ENCODE measurements at places on chromosomes 7 and 10. TPM values are rescaled to one million over a fixed set of nuclear protein-coding genes. Genes with fewer than 3 reads are reported as not detected.

LIPN gene
- not detected for total RNA-seq

GRCh38 chr7:158710651-158711102, 6.1 kb upstream of the NCAPG2 start:
- no peaks in the 10 kb centered on the region for H3K36me3 ChIP-seq
- no peak for DNase-seq
- H3K4me1 ChIP-seq, result no peaks in the 10 kb centered on the region
- no peaks in the 10 kb centered on the region for H3K27me3 ChIP-seq
- H3K4me3 ChIP-seq, result no peak overlapping the region

- H3K4me3 ChIP-seq, result no peak overlapping the region
- H3K4me1 ChIP-seq, result no peaks in the 10 kb centered on the region
- H3K36me3 ChIP-seq, result no peaks in the 10 kb centered on the region
- H3K27ac ChIP-seq, result peak overlapping the region; percentile 98
- H3K27me3 ChIP-seq, result no peaks in the 10 kb centered on the region
Observed at GRCh38 chr10:103915796-103916195, 2.2 kb downstream of the STN1 start.

- no peak overlapping the region for H3K4me3 ChIP-seq
- H3K36me3 ChIP-seq, result no peaks in the 10 kb centered on the region
- H3K4me1 ChIP-seq, result no peaks in the 10 kb centered on the region
- DNase-seq, result no peak
- no peaks in the 10 kb centered on the region for H3K27me3 ChIP-seq
Observed at GRCh38 chr7:24049296-24049695, 234.7 kb upstream of the NPY start.

Measured in Peyer's patch (tissue), 4 donors.